Caco-2 (cell line): ENCODE measurements at places on chromosomes 11 and 22.

DNA sequence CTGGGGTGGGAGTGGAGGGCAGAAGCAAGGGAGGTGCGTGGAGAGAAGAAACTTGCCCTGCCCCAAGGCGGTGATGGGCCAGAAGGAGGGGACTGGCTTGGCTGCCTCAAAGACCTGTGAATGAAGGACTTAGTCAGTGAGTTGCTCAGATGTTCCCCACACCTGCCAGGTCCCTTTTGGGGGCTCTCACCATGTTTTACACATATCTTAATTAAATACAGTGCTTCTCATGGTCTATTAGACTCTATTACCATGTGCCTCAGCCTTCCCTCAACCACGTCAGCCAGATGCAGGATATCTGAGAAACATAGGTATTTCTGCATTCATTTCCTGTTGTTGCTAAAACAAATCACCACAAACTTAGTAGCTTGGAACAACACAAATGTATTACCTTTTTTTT is 429.5 kb downstream of the BUD13 start:
- DNase-seq = no peak

DNA sequence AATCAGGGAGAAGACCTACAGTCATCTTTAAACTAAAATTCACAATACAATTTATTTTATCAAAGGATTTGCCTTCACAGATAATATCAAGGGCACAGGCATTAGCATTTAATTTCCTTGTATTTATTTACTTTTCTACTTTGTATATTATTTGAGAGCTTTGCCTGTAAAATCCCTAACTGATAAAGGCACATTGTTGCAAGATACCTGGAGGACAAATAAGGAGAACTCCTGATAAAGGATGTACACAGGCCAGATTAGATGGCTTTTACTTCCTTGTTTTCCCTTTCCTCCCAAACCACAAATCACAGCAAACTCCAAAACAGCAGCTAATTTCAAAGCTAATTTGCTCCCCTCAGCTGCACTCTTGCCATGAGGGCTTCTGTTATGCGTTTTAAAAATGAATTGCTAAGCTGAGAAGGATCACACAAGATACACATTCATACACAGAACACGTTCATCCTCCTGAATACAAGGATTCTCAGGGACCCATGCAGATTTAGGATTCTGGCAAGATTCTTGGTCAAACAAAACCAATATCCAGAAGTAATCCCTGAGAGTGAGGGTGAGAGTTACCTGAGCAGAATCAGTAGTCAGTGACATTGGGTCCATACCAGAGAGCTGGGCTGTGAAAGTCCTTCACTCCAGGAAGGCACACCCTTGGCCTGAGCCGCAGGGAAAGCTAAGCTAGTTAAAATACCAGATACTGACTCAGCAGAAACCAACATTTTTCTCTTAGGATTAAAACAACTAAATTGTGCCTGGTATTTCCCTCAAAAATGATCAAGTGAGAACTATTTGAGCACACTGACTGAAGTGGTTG is 100.3 kb upstream of the CLPB start:
- no peak for DNase-seq

DNA sequence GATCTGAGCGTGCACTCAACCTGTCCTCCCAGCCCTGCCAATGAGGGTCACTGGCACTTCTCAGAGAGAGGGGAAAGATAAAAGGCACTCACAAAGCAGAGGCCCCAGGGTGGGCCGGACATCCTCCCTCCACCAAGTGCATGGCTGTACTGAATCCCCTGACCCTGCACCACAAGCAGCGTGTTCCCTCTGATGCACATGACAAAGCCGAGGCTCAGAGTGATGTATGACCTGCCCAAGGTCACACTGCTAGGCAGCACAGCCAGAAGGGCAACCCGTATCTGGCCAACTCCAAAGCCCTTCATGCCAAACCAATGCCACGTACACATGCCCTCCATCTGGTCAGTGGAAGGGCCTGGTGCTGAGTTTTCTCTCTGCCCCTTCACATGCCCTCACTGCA is 22.1 kb downstream of the SPATA19 start:
- no peak for DNase-seq

DNA sequence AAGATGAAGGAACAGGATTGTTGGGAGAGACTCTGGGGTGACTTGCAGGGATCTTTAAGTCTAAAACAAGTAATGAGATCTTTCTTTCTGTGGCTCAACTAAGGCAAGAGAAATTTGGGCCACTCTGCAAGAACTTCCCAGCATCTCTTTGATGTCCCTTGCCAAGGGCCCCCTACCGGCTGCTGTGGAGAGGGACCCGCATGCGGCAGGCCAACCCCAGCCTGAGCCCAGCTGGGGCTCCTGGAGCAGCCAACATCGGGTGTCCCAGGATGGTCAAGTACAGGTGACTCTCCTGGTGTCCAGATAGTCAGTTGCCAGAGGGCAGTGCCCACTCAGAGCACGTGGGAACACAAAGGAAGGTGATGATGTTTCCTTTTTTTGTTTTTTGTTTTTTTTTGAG is 363.2 kb downstream of the TBC1D22A start:
- peak; percentile 28 for DNase-seq

DNA sequence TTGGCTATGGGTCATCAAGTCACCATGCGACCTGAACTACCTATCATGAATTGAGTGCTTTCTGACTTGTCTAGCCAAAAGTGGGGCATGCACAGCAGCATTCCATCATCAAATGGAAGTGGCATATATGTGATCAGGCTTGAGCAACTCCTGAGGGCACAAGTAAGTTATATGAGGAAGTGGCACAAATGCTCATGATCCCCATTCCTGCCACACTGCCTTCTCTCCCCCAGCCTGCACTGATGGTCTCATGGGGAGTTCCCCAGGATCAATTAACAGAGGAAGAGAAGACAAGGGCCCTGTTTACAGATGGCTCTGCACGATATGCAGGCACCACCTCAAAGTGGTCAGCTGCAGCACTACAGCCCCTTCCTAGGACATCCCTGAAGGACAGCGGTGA is 21.8 kb downstream of the MS4A4E start:
- DNase-seq = no peak

GRCh38 chr22:42283278-42284201 is 13.1 kb upstream of the TCF20 start:
- DNase-seq = peak; percentile 86

- no peak for DNase-seq
Measured at GRCh38 chr11:789943-790342, at the start of gene CEND1. TSS of gene CEND1 (minus strand) at chr11:790090. CDS start at chr11:788576, 1,514 bp downstream.

GRCh38 chr11:115338476-115338875 is 165.7 kb downstream of the CADM1 start:
- peak; percentile 56 for DNase-seq

GRCh38 chr11:72962084-72962483 is 147.9 kb downstream of the ATG16L2 start:
- DNase-seq = no peak

DNA sequence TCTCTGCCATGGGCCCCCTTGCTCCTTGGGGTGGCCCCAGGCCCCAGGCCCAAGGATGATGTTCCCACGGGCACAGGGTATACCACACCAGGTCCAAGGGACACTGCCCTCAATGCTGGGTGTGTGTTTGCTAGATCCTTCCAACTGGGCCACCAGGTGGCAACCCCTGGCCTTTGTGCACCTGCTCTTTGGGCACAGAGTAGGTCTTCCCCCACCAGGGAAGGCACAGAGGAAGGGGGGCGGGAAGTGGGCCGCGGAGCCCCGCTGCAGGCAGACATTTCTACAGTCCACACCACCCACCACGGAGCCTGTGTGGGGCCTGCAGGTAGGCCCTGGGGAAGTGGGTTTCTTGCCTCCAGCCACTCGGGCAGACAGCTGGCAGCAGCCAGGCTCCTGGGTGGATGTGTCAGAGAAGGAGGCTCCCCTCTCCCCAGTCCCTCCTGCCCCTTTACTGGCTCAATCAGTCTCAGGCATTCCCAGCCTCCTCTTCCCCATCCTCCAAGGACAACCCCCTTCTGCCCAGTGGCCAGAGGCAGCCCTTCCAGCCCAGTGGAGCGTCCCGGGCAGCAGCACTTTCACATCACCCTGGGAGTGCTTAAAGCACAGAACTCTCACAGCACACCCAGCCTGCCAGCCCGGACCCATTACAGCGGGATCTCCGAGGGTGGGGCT is 21.6 kb downstream of the MAFF start:
- no peak for DNase-seq

- DNase-seq = peak; percentile 75
Measured at GRCh38 chr11:95849087-95849825, 59.0 kb downstream of the CEP57 start.

DNA sequence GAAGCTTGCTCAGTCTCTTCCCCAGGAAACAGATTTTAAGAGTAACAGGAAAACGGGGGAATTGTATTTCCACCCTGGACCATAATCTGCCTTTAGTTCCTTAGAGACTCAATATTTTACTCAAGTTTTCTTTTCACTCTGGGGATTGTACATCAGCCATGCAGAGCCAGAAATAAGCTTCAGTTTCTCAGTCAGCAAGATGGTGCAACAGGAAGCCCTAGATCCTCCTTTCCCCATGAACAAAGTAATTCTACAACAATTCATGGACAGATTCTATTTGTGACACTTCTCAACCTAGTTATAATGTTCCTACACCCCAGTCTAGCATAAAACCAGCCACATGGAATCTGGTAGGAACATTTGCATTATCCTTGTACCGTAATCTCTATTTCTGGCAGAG is 24.7 kb downstream of the OR8B2 start:
- no peak for DNase-seq

DNA sequence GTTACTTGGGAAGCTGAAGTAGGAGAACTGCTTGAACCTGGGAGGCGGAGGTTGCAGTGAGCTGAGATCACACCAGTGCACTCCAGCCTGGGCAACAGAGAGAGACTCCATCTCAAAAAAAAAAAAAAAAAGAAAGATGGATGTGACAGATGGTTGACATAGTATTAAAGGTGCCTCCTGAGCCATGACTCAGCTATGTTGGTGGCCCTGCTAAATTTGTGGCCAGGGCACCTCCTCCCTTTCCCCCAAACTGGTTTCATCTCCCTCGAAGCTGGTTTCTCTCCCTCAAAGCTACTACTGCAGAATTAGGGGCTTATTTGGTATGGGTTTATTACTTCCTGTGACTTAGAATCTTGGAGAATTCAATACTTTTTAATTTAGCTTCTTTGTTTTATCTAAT is 31.5 kb downstream of the SDHD start:
- DNase-seq = no peak

GRCh38 chr11:133530501-133530835 is 1.8 kb downstream of the OPCML start:
- DNase-seq = no peak

DNA sequence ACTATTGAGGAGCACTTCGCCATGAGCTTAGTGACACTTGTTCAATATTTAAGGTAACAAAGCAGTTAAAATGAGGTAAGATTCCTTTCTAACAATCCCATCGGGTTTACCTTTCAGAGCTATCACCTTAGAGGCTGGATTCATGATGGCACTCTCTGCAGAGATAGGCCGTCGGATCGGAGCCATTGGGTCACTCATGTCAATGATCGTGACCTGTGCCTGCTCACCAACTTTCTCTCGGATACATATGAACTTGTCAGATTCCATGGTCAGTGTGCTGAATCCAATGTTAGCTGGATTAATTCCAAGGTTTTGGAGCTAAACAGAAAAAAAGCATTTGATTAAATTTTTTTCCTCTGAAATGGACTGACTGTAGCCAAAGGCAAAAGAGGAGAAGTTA is 16.0 kb downstream of the CLTCL1 start:
- DNase-seq = no peak

DNA sequence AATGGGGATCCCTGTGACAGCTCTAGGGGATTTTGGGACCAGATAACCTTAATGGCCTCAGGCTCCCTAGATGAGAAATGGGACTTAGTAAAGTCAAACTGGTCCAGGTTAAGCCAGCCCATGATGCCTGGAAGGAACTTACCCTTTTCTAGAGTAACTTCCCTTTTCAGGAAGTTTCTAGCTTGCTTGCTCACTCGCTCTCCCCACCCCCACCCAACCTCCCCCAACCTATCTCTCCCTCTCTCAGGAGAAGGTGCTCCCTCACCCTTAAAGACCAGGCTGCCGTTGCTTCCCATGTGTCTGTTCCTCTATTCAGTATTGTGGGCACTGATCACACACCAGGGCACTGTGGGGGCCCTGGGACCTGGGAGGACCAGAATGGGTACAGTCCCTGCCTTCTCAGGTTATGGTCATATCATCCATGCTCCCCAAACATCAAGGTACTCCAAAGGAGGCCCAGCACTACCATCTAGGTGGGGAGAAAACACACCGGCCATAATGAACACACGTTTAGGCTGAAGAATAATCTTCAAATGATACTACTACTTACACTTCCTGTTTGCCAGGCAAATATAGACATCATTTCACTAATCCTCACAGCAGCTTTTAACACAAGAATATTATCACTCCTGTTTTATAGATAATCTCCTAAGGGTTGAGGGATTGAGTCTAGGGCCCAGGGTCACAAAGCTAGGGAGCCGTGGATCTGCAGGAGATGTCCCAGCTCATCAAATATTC is 18.2 kb downstream of the KCNQ1OT1 start:
- DNase-seq = no peak

DNA sequence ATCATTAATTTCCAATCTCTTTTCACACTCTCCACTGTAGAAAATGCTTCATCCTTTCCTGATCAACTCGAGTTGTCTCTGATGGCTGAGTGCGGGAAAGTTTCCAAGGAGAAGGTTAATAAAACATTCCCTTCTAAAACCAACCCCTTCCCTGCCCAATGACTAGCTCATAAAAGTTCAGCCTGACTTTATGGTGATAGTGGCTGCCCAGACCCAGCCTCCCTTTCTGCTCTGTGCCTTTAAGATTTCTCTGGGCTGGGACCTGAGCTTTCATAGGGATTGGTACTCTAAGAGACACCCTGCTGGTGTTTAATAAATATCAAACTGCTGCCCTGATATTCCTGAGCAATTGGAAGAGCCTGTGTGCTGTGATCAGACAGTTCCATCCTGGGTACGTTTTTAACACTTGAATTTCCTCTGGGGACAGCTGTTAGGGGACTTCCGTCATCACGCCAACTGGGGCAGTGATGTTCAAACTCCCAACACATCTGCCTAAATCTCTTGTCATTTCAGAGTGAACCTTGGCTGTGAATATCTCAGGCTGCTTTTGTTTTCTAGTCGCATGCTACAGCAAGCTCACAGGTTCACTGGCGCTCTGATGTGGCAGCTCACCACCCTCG is 195.0 kb upstream of the KIRREL3 start:
- no peak for DNase-seq

DNA sequence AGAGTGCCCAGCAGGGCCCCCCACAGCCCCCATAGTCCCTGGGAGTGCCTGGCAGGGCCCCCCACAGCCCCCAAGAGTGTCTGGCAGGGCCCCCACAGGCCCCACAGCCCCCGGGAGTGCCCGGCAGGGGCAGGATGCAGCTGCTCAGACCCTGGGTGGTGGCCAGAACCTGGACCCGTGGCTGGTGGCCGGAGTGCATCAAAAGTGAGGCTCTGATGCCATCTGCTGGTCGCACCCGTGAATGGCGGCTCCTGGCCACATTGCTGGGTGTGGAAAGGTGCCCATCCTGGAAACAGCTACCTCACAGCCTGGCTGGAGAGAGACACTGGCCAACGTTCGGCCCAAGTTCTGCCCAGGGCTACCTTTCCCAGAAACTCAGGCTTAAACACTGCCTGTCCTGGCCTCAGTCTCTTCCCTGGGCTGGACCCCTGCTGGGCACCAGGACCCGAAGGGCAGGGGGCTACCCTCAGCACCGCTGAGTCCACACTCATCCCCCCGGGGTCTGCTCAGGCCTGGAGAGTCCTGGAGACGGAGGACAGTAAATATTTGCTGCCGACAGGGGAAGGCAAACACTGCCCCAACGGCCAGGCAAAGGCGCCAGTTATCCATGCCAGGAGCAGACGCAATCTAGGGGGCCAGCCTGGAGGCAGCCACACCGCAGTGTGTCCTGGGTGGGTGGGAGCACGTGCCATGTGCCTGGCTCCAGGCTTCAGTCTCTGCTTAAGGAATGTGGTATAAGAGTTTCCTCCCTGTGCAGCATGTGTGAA is 4.4 kb downstream of the INS start:
- peak; percentile 88 for DNase-seq
